HepG2 (cell line): ENCODE measurements at places on chromosomes 5 and 9. TPM values are rescaled to one million over a fixed set of nuclear protein-coding genes. Genes with fewer than 3 reads are reported as not detected.

The DAB2 gene
- total RNA-seq, result 5.2 and 6.5 TPM in 2 replicates

- no peak overlapping the region for H3K4me3 ChIP-seq
- H3K4me1 ChIP-seq, result peaks cover 66% of the 10 kb centered on the region
- H3K36me3 ChIP-seq, result no peaks in the 10 kb centered on the region
- H3K27ac ChIP-seq, result no peak overlapping the region
Observed at GRCh38 chr5:34038390-34038789, 4.6 kb downstream of the C1QTNF3 start.

GRCh38 chr9:79858508-79858907, 286.7 kb downstream of the TLE4 start:
- H3K27ac ChIP-seq, result no peak overlapping the region
- no peaks in the 10 kb centered on the region for H3K36me3 ChIP-seq
- no peaks in the 10 kb centered on the region for H3K27me3 ChIP-seq
- peak; percentile 1 for DNase-seq
- 0 out of 2 replicates have a peak overlapping the region, but pooled peaks have one; percentile 1 for H3K4me3 ChIP-seq

DNA sequence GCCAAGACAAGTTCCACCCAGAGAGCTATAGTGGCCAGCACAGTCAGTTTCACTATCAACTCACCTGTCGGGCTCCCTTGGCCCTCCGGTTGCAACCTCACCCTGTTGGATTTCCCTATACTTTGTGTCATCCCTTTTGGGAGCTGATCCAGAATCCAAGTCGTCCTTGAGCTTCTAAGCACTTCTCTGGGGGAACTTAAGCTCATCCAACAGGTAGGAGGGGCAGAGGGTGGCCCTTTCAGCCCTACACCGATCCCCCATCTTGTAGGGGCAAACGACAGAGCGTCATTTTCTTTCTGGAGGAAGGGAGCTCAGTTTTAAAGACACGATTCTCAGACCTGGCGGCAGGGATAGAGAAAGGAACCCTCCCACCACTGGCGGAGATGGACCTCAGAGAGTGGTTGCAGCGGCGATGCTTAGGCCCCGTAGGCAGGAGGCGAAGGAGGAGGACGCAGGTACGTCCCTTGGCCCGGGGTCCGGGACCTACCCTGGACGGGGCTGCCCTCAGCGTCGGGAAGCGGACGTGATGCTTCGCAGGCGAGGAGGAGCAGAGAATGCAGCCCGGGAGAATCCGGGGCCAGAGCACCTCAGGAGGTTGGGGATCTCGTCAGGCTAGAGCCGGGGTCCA, 519 bp downstream of the ZER1 start:
- H3K4me1 ChIP-seq, result peaks cover 19% of the 10 kb centered on the region
- no peaks in the 10 kb centered on the region for H3K36me3 ChIP-seq
- peak overlapping the region; percentile 68 for H3K27ac ChIP-seq
- H3K27me3 ChIP-seq, result no peaks in the 10 kb centered on the region; the same call in 2 of the 3 replicates
- DNase-seq, result no peak
